ENCODE measurements at places on chromosomes 2 and 18.

DNA sequence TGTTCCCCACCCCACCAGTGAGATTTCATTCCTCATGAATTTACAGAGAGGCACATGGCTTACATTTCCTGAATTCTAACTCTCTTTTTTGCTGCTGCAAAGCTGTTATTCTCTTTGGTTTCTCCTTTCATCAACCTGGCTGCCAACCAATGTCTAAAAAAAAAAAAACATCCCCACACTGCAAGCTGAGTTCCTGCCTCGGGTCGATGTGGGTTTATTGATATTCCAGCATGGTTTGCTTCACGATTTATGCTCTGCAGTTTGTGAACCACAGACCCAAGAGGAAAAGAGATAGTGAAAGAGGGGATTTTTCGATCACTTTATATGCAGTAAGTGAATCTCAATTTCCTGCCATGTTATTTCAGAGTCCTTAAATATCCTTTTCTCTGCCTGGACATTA lies 363.6 kb downstream of the LPIN1 start:
- no peak for DNase-seq

DNA sequence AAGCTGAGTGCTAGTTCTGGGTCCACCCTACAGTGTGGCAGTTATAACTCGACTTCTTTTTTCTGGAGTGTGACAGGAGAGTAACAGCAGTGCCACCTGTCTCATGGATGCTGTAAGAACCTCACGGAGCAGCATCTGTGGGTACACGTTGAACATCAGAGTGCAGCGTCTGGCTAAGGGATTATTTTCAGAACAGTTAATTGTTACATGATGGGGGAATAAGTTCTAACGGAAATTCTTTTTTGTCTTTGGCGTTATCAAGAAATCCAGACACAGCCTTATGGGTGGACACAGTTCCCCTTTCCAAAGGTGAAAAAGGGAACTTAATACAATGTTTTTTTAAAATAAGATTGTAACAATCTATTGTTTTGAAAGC lies 28.3 kb upstream of the TOGARAM2 start:
- no peak for DNase-seq

DNA sequence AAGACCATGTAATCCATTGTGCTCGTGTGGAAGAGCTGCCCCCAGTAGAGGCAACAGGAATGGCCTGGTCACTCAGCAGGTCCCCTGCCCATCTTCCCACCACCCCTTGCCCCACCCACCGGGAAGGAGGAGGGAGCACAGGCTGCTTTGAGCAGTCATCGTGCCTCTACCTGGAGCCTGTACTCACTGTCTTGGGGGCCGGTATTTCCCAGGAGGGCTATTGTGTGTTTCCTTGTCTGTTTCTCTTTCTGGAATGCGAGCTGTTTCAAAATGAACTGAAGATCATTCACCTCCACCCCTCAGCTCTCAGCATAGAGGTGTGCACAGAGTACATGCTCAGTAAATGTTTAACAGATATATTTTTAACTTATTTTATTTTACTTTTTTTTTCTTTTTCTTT lies 7.7 kb upstream of the AMMECR1L start:
- no peak for DNase-seq

- DNase-seq: no peak
Observed at GRCh38 chr18:8351161-8351560, 258.1 kb upstream of the RAB12 start.

DNA sequence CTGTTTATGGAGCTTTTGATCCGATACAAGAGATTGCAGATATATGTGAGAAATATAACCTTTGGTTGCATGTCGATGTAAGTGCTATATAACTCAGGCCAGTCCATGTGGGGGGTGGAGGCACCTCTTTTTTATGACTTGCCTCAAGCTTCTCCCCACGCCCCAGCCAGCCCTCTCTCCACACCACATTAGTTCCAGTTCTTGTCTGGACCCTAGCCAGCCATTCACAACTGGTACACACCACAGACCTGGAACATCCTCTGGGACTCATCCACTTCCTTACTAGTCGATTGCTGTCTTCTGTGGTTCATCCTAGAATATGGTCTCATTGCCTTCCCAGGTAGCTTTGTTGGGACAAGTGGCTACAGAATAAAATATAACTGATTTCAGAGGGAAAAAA lies 31.0 kb downstream of the GAD1 start:
- no peak for DNase-seq

GRCh38 chr2:69917852-69918251 lies 2.9 kb downstream of the MXD1 start:
- DNase-seq: no peak

DNA sequence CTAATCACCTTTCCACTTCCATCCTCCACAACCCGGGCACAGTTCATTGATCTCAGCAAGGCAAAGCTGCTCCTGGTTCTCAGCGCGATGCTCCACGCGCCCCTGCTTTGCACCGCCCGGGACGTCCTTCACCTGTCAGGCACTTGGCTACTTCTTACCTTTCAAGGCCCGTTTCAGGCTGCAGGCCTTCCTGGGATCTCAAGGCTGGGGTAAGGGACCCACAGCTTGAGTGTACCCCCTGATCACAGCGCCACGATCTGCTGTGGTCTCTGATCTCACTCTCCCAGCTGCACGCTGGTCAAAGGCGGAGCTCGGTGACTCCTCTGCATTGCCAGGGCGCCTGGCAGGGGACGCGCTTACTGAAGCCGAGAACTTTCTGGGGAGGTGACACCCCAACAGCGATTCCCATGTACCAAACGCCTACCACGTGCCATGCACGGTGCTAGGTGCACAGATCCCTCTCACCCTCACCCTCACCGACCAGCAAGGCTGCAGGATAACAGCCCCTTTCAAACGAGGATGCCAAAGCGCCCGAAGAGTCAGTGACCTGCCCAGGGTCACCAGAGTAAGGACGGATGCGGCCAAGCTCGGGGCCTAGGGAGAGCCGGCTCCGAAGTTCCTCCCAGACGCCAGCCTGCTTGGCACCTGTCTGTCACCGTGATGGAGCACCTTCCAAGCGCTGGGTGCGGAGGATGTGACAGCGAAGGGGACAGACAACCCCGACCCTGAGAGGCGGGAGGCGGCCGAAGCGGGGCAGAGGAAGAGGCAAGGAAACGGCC lies 818 bp downstream of the ITGB1BP1 start:
- DNase-seq: peak; percentile 19

GRCh38 chr2:9599430-9599829 lies 31.4 kb downstream of the YWHAQ start:
- no peak for DNase-seq

DNA sequence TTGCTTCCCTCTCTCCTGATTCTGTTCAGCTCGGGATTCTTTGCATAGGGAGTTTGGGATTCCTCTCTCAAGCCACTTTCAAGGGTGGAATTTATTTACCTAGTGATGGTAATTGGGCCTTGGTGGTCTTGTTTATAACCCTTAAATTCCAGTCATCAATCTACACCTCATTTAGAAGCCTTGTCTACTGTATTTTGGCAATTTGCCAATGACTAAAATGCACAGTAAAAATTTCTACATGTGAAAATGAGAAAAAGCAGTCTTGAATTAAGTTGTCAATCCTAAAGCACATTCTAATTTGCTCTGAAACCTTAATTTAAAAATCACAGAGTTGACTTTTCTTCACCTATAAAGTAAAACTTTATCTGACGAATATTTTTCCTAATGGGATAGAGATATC lies 749.2 kb upstream of the CRIM1 start:
- DNase-seq: no peak

GRCh38 chr18:6096730-6097129 lies 201.4 kb upstream of the TMEM200C start:
- DNase-seq: no peak

- DNase-seq: no peak
Observed at GRCh38 chr2:240886678-240887609, 9.0 kb downstream of the MAB21L4 start.

GRCh38 chr2:232957657-232958090 lies 55.4 kb downstream of the NGEF start:
- no peak for DNase-seq

GRCh38 chr18:31015715-31016434 lies 26.7 kb downstream of the DSC3 start:
- no peak for DNase-seq

GRCh38 chr2:29068513-29068912 lies 5.8 kb downstream of the PCARE start:
- no peak for DNase-seq

- DNase-seq: no peak
Observed at GRCh38 chr2:10171006-10171800, 48.7 kb downstream of the RRM2 start.

- no peak for DNase-seq
Observed at GRCh38 chr2:38427936-38428335, 50.9 kb upstream of the ATL2 start.

DNA sequence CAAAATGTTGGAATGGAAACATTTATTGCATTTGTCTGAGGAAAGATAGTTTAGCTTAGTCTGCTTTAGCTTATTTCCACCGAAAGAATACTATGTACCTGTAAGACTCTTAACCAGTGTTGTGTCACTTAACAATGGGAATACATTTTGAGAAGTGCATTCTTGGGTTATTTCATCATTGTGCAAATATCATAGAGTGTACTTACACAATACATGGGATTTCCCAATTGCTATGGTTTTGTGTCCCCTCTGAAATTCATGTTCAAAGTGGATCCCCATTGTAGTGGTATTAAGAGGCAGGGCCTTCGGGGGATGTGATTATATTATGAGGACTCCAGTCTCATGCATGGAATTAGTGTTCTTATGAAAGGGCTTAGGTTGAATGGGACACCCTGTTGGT lies 249.4 kb upstream of the UBE2E3 start:
- DNase-seq: no peak

DNA sequence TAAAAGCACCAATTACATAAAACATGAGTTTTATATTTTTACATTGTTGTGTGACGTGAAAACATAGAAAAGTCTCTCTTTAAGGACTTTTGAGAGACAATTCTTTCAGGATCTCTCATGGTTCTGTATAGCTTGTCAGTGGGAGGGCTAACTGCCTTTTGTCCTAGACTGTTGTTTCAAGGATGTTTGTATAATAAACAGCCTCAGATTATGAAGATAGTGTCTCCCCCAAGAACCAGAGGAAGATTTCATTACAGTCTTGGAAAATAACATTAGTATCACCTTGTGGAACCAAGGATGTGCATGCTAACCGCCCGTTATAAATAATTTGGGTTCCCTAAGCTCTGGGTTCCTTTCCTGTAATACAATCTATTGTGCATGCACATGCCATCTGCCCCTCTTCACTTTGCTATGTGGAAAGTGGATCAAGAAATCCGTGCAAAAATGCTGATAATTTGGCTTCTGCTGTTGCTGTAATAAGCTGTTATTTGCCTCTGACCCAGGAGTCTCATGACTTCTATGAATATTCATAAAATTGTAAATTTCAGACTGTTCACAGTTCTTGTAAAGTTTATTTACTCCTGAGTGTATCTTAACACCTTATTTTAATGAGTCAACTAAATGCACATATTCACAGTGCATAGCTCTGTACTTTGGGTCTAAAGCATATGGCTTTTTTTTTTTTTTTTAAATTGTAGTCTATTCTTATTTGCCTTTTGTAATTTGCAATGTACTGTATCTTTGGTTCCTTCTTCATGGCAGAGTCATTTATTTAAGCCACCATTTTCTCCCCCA lies 265.5 kb downstream of the PTH2R start:
- DNase-seq: no peak

- DNase-seq: no peak
Observed at GRCh38 chr2:136448986-136449780, 316.2 kb upstream of the THSD7B start.

- no peak for DNase-seq
Observed at GRCh38 chr2:20106746-20107145, 55.3 kb upstream of the LAPTM4A start.

DNA sequence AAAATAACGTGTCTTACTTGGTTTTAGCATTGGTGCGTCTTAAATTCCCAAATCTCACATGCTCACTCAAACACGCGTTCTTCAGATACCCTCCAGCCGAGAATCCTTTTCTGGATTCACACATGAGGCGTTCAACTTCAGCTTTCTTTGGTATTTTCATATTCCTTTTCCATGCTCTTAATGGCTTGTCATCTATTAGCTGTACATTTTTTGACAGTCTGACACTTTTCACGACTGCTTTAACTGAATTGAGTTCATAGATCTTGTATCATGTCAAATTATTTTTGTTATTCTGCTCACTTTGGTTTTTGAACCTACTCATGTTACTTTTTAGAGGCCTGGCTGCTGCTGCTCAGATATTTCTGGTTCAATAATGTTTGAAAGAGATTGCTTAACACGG lies 59.0 kb downstream of the INPP5D start:
- DNase-seq: no peak

DNA sequence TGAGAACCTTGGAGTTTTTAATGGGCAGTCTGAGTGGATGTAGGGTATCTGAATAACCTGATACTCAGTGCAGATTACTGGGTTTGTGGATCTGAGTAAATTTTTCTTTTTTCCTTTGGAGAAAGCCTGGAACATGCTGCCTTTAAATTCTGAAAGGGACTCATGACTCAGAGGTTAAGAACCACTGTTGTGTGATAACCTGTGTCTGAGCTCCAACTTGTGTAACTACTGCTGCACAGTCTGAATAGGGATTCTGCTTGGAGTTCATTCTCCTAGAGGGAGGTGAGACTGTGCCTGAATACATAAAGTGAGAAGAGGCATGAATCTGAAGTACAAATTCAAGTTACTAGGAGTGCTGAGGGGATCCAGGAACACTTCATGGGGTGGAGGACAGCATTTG lies 36.2 kb downstream of the KDM3A start:
- no peak for DNase-seq

DNA sequence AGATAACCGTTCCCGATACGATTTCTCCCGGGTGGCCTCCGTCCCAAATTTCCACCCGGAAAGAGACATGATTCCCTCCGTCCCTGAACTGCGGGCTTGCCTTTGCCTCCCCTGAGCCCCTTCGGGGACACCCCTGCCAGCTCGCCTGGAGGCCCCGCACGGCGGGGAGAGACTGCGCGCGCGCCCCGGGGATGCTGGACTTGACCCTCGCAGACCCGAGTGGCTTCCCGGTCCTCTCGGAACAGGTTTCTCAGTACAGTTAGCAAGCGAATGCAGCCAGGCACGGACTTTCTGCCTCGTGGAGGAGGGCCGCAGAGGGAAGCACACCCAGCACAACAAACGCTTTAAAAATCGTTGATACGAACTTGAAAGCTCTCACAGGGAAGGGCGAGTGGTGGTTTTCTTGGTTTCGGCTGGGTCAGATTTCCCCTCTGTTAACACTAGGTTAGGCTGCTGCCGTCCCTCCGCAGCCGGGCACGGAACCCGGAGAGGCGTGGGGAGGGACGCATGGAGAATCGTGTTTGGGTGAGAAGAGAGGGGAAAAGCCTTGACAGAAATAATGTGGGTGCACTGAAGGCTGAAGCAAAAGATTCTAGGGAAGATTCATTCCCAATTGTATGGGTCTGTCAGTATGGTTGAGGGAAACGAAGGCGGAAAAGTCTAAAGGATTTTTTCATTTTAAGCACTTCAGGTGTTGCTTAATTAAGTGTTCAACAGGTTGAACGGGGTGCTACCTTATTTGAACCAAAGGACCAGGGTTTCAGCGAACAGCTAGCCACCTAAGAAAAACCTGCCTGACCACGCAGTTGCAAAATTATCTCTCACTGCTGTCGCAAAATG lies 916 bp downstream of the TNFRSF11A start:
- DNase-seq: no peak

DNA sequence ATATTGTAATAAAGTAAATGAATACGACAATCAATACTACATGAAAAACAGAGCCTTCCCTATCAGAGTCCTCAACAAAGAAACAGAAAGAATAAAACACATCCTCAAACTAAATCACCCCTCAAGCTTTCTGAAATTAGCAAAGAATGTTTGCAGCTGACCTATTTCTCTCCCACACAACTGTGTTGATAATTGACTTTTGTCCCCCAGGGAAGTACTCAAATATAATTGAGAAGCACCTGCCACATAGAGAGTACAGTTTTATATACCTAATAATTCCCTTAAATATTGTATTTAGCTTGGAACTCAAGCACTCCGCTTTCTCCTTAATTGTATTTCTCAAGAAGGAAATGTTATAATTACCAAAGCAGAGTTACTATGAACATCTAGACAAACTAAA lies 12.6 kb downstream of the CACNB4 start:
- DNase-seq: no peak
